Right ventricle myocardium inferior (tissue), 1 donor: ENCODE measurements at places on chromosomes 12 and 14. TPM values are rescaled to one million over a fixed set of nuclear protein-coding genes. Genes with fewer than 3 reads are reported as not detected.

The PRKD1 gene
- total RNA-seq = 3.2 TPM

The CYP27B1 gene
- 0.49 TPM for total RNA-seq

The ASCL1 gene
- not detected for total RNA-seq

The SSPN gene
- total RNA-seq = 49.8 TPM

The KRT75 gene
- not detected for total RNA-seq

The PTMS gene
- total RNA-seq = 152 TPM

The GSC gene
- 0.38 TPM for total RNA-seq

The PAPLN gene
- 2.5 TPM for total RNA-seq

The SLC6A13 gene
- total RNA-seq = 3.2 TPM

The KITLG gene
- 11.1 TPM for total RNA-seq

The PLEKHD1 gene
- total RNA-seq = 0.32 TPM

The ACSS3 gene
- 20.4 TPM for total RNA-seq

The TBX3 gene
- total RNA-seq = 11.9 TPM
